Caudate nucleus (tissue), 63 donors: ENCODE measurements at places on chromosomes 4 and X.

- no peak for DNase-seq
These were observed 16.2 kb downstream of the SH3RF1 start for GRCh38 chr4:169254546-169254983.

- DNase-seq, result no peak
These were observed 12.1 kb downstream of the FGFBP1 start for GRCh38 chr4:15926486-15926885.

GRCh38 chrX:153957224-153957623 is 12.8 kb upstream of the RENBP start:
- no peak for DNase-seq

GRCh38 chr4:56683455-56683854 is 2.4 kb upstream of the HOPX start:
- no peak for DNase-seq

DNA sequence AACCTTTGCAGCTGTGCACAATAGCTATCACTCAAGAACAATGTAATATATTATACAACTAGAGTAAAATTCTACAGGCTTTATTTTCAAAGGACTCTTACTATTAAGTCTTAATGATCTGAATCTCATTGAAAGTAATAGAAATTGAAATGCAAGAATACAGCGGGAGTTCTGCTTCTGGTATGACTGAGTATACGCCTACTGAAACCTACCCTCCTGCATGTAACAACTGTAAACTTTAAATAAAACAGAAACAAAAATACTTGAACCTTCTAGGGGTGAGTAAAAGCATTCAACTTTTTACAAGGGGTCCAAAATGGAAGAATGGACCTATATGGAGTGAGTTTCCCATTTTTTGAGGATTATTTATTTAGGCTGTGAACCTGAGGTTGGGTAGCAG is 13.5 kb downstream of the DCHS2 start:
- DNase-seq, result no peak

GRCh38 chr4:141919649-141920048 is 283.3 kb downstream of the IL15 start:
- no peak for DNase-seq

- DNase-seq, result no peak
These were observed at the start of gene SSX5 for GRCh38 chrX:48196745-48197201. SSX5 (minus strand) TSS chrX:48196795; CDS start chrX:48195358, 1,437 bp downstream.

- no peak for DNase-seq
These were observed 32.4 kb downstream of the CASP3 start for GRCh38 chr4:184616633-184617551.

DNA sequence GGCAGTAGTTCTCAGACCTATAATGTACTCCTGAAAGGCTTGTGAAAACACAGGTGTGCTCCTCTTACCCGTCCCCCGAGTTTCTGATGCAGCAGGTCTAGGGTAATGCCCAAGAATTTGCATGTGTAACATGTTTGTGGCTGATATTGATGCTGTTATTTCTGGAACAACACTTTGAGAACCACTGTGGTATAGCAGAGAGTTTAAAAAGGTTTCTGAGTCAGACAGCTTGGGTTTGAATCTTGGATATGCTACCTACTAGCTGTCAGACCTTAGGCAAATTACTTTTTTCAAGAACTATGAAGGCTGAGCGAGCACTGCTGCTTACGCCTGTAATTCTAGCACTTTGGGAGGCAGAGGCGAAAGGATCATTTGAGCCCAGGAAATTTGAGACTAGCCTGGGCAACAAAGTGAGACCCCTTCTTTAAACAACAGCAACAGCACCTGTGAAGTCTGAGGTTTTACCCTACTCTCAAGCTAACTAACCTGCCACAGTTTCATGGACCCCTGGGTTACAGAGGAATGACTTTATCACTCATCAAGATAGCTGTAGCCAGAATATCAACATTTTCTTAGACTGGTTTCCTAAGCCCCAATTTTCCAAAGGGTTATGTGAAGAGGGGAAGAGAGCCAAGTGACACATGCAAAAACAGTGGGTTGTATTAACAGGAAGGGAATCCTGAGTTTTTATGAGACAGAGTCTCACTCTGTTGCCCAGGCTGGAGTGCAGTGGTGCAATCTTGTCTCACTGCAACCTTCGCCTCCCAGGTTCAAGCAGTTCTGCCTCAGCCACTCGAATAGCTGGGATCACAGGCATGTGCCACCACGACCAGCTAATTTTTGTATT is 5.1 kb downstream of the AFF1 start:
- DNase-seq, result no peak

GRCh38 chr4:38663090-38663800 is 754 bp upstream of the KLF3 start:
- no peak for DNase-seq

DNA sequence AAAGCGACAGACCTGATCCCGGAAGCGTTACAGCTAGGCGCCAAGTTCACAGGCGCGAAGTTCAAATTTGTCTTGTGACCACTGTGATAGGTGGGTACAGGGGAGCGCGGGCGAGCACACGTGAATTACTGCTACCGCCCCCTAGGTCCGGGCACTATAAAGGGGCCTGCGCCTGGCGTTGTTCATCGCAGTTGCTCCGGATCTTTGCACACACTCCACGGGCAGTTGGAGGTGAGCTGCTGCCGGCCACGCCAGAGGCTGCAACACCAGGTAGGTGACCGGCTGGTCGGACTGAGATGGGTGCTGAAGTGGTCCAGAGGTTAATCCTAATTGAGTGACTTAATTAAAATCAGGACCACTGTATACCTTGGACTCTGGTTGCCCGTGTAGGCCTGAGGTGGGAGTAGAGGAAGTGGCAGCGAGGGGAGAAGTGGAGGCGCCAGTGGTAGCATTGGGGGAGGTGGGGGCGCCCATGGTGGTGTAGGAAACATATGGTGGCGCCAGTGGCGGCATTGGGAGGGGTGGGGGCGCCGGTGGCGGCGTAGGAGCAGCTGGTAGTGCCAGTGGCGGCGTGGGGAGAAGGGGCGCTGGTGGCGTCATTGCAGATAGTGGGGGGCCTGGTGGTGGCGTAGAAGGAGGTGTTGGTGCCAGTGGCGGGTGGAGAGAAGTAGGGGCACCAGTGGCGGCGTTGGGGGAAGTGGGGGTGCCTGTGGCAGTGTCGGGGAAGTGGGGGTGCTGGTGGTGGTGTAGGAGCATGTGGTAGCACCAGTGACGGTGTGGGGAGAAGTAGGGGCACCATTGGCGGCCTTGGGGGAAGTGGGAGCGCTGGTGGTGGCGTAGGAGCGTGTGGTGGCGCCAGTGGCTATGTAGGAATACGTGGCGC is at the start of gene GCNA:
TSS of gene GCNA (plus strand) at position 185 of the 883 bp plus-strand sequence. CDS start 2,385 bp downstream, outside the sequence.
- no peak for DNase-seq

GRCh38 chrX:120426599-120426998 is 42.5 kb downstream of the LAMP2 start:
- DNase-seq, result no peak

DNA sequence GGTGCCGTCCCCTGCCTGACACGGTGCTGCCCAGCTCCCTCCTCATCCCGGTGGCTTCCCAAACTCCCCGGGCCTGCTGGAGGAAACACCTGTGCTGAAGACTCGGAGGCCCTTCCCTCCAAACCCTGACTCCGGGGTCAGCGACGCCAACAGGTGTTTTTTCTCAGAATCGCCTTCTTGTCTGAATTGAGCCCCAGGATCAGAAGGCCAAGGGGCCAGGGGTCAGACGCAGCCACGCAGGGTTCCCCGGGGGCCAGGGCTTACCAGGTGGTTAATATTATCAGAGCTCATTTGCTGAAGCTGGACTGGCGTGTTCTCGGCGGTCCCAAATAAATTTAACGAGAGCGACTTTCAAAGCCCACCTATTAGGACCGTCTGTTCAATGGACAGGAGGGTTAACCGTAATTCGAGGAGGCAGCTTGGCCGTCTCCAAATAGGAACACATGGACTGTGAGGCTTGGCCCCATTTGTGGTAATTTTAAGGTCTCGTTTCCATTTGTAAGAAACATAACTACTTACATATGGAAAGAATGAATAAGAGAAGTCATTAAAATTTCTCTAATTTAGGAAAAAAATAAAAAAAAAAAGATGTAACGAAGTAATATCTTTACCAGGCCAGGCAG is 239.3 kb downstream of the CRLF2 start:
- no peak for DNase-seq

GRCh38 chrX:151871244-151871643 is 41.4 kb upstream of the MAGEA4 start:
- DNase-seq, result no peak

- DNase-seq, result no peak
These were observed 509.7 kb downstream of the INPP4B start for GRCh38 chr4:142336251-142336934.

GRCh38 chrX:130604882-130605281 is 203.1 kb downstream of the RBMX2 start:
- no peak for DNase-seq

- no peak for DNase-seq
These were observed 2.9 kb upstream of the SPARCL1 start for GRCh38 chr4:87532109-87532508.

DNA sequence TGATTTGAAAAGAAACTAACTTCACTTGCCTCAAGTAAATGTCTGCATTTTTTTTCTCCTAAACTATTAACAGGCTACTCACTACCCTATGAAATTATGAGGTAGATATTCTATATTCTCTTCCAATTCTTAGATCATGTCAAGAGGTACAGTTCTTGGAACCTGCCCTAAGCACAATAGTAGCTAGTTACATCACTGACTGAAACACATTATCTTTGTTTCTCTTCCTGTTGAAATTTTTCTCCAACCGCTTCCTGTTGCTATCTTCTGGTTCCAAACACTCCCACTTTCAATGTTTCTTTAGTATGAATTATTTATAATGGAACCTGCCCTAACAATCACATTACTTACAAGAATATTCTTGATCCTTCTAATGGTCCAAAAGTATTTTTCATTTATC is 5.0 kb upstream of the BANK1 start:
- DNase-seq, result no peak

DNA sequence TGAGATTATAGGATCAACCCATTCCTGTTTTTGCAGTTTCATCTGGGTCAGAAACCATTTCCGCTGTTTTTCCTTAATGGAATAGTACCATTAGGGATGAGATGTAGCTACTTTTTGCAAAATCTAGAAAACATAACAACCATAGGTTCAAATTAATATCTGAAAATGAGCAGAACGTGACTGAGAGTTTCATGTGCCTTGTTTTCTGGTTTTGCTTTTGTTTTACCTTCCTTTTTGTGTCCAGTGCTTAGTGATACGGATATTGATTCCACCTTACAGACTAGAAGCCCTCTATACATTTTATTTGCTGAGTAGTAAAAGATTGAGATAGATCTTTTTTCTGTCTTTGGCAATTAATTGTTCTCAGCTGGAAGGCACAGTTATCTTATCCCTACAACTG is 46.5 kb downstream of the SNX25 start:
- no peak for DNase-seq

GRCh38 chr4:7573576-7574091 is 138.9 kb upstream of the PSAPL1 start:
- no peak for DNase-seq

DNA sequence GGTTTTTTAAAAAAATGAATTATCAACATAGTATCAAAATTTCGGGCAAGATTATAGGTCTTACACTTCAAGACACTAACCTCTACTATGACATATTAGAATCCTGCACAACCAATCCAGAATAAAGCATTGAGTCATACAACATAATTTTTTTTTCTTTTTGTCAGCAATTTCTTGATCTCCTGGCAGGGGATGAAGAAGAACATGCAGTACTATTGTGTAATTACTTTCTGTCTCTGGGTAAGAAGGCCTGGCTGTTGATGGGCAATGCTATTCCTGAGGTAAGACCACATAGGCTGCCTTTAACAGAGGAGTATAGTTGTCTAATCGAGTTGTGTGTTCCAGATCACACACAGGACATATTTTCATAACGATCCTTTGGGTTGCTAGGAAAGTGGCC is 67.5 kb downstream of the FBXL5 start:
- no peak for DNase-seq

DNA sequence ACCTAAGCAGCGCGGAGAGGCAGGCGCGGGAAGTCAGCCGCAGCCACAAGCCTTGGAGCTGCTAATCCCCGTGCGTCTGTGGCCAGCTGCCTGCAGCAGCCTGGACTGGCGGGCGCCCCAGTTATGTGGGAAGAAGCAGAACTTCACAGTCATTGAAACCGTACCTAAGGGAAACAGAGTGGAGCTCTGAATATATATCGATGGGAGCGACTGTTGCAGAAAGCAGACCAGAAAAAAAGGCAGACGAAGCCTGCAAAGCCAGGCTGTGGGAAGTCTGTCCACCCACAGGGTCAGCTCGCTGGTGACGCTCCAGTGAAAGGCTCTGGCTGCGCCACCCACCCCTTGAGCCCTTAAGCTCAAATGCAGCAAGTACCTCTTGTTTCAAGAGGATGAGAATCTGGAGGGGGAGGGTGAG is 24.7 kb downstream of the KCNE5 start:
- no peak for DNase-seq

DNA sequence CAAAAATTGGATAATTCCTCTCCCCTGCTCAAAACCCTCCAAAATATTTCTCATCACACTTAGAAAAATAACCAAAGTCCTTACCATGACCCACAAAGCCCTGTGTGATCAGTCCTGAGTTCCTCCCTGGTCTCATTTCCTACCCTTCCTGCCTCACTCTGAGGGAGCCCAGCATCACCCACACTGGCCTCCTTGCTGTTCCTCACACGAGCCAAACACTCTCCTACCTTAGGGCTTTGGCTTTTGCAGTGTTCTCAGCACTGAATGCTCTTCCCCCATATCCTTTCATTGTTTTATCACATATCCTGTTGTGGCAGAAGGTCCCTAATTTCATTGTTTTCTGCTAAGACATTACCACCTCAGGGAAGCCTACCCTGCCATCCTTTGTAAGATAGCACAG is 12.2 kb downstream of the MGAT4D start:
- DNase-seq, result no peak

DNA sequence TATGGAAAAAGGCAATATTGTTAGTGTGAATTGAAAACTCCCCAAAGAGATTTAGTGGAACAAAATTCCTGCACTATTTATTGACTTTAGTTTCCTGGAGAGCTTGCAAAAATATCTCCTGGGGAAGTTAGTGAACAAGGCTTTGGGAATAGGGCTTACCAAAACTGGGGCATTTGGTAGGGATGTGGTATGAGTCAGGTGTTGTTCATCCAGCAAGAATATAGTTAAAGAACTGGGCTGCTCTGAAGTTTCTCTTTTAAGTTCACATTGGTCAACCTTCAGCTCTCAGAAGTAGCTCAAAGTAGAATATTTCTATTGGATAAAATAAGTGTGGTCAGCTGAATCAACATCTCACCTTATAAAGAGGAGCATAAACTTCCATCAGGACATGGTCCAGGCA is 185.0 kb downstream of the CPE start:
- no peak for DNase-seq

- DNase-seq, result no peak
These were observed 36.6 kb upstream of the WDR1 start for GRCh38 chr4:10153161-10153560.
